ENCODE measurements at places on chromosomes 2 and 18.

DNA sequence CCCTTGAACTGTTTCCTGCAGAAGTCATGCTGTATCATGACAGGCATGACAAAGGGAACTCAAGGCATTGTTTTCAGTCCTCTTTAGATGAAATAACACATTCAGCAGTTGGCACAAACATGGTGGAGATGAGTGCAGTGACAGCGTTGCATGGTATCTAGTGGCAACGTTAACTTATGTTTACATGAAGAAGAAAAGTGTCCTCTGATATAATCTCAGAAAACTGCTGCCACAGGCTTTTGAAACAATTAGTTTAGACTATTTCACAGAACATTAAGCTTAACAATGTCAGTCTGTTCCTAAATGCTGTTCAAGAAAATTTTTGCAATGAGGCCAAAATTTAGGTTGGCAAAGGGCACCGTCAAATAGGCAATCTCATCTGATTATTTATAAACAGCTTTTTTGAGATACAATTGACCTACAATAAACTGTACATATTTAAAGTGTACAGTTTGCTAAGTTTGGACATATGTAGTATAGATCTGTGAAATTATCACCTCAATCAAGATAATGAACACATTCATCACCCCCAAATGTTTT lies 64.7 kb downstream of the LYPD6B start:
- no peak for DNase-seq

- no peak for DNase-seq
Measured at GRCh38 chr2:159157361-159158209, 128.9 kb downstream of the WDSUB1 start.

GRCh38 chr2:197324801-197325200 lies 14.2 kb upstream of the ANKRD44 start:
- no peak for DNase-seq

- no peak for DNase-seq
Measured at GRCh38 chr18:22932885-22933205, 283 bp upstream of the RBBP8 start.

GRCh38 chr2:126846241-126846640 lies 52.4 kb upstream of the TEX51 start:
- no peak for DNase-seq

DNA sequence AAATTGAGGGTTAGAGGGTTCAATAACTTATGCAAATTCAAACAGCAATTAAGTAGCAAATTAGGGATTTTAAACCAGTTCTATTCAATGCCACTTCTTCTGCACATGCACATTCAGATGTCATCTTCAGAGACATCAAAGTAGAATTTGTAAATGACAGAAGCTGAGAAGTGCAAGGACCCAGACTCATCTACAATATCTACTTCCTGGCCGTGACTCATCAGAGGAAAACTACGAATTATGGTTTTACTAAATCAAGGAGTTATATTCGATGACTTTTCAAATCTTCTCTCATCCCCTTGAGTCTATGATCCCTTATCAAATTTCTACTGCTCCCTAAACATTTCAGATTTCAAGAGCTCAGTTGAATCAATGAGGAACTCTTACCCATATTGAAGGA lies 20.0 kb upstream of the STAT4 start:
- no peak for DNase-seq

Measured in ecto neural progenitor cell (in vitro differentiated cells).